ENCODE measurements at places on chromosomes 4 and X.

DNA sequence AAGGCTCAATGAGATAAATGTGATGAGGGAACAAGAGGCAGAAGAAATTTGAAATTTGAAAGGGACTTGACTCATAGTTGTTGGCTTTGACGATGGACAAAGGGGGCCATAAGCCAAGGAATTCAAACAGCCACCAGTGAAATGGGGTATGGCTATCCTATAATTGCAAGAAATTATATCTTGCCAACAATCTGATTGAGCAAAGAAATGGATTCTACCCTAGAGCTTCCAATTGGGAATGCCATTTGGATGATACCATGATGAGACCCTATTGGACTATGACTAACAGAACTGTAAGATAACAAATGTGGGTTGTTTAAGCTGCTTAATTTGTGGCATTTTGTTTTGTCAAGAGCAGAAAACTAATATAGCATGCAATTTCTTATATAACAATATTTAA is 270.1 kb upstream of the ARSJ start:
- no peak for DNase-seq

- DNase-seq: no peak
These were observed 161.2 kb upstream of the AGTR2 start for GRCh38 chrX:116009346-116009745.

DNA sequence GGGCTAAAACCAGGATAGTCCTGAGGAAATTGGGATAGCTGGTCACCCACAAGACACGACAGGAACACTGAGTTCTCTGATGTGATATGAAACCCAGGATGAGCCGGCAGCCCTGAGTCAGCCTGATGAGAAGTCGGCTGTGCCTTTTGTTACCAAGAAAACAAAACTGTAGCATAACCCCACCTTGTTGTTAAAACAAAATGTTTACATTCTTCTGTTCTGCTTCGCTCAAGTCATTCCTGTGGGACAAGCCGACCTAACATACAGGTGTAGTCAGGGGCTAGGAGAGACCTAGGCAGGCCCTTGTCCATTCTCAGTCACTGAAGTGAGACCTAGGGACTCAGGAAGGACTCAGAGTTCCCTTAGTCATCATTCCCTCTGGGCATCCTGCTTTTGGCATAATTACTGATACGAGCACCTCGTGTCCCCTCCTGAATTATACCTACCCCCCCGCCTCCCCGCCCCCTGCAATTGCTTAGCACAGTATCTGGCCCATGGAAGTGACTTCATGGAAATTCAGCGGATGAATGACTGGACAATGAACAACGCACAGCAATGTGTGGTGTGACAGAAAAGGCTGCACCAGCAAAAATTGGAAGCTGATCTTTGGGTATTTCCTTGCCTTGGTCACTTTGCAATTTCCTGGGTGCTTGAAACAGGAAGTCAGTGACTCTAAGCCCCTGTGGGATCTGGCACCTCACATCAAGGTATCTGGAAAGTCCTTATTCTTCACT is 31.9 kb upstream of the TLR2 start:
- DNase-seq: no peak

GRCh38 chr4:79653871-79654270 is 245.8 kb upstream of the GK2 start:
- DNase-seq: no peak
